ENCODE measurements at places on chromosomes 4 and X.
A peak's percentile ranks its signal among the peaks of the same experiment; 100 is the strongest.

- no peak for DNase-seq
Measured at GRCh38 chrX:64334467-64334866, 60.8 kb downstream of the MTMR8 start.

GRCh38 chr4:10098780-10099160, 17.8 kb downstream of the WDR1 start:
- no peak for DNase-seq

DNA sequence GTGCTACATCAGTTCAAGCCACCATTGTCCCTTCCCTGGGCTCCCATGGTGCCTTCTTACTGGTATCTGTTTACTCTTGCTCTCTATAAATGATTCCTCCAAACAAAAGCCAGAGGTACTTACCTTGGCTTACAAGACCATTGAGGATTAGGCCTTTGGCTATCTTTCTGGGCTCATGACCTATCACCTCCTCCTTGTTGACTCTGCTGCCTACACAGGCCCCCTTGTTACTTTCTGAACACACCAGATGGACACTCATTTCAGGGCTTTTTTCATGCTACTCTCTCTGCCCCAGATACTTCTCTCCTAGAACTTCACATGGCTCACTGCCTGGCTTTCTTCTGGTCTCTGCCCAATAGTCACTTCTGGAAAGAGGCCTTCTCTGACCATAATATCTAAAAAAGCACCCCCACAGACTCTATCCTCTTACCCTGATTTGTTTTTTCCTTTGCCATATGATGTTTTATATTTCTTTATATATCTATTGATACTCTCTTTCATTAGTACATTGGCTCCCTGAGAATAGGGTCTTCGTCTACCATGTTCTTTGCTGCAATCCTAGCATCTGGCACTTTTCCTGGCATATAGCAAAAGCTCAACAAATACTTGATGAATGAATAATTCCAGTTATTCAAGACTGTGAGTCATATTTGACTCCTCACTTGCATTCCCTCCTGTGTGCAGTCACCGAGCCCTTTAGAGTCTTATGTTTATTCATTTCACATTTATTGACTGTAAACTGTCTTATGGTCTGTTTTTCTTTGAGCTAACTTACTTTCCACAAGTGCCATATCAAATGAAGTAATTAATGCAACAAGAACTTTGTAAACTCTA, 27.1 kb upstream of the TAPT1 start:
- no peak for DNase-seq

DNA sequence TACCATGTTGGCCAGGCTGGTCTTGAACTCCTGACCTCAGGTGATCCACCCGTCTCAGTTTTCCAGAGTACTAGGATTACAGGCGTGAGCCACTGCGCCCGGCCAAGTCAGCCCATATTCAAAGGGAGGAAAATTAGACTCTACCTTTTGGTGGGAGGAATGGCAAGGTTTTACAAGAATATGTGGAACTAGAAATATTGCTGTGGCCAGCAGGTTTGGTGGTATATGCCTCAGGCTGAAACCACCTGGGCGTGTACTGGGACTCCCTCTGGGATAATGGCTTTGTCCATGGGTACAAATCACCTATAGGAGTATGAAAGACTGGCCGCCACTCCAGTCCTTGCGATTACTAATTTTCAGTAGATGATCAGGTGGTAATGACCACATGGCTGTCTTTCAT, 32.4 kb downstream of the SAT1 start:
- DNase-seq, result no peak

GRCh38 chrX:47523297-47523696, 37.7 kb upstream of the ARAF start:
- peak; percentile 56 for DNase-seq

DNA sequence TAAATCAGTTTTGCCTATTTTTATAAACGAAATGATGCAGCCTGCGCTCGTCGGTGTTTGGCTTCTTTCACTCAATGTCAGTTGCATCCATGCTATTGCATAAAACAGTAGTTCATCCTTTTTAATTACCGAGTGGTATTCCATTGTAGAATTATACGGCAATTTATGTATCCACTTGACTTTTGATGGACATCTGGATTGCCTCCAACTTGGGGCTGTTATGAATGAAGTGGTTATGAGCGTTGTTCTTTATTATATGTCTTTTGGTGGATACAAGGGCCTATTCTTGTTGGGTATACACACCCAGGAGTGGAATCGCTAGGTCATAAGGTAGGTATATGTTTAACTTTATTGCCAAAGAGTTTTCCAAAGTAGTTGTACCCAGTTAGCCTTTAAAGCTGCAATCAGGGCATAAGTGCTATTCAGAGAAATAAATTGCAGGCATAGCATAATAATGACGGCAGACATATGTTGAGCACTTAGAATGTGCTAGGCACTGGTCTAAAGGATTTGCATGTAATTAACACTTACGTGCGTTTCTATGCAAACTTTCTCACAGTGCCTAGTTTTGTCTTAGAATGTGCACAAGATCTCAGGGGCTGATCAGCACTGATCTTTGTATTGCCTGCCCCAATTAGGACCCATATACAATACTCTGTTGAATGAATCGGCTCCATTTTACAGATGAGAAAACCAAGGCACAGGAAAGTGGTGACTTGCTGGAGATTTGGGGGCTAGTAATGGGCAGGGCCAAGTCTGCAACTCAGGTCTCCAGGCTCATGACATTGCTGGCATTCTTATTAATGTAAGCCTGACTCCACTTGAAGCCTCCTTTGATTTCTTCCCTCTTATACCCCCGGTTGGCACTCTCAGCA, 407.0 kb downstream of the BCOR start:
- no peak for DNase-seq

DNA sequence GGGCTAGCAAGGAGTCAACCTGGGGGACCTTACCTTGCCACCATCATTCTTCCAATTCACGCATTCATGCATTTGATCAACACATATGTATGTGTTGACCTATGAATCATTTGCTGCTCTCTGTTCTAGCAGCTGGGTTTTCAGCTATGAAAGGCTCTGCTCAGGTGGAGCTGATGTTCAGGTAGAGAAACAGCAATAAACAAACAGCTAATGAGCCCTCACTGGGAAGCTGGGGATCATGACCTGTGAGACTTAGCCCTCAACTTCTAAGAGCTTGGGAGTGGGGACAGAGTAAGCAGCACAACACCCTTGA, 1.6 kb upstream of the OTOP1 start:
- no peak for DNase-seq

DNA sequence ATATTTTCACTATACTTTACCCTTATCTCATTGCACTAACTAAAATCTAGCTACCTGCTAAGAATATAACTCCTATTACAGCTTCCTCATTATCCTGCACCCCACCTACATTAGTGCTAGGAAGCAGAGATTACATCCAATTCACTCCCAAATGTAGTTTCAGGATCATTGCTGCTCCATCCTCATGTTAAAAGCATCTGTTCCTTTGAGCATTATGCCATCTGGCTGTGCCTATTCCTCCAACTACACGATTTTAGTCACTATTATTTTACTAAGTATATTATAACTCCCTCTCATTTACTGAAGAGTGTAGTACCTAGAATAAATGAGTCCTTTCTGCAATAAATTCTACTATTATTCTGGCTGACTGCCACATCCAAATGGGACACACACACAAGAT, 1586.9 kb downstream of the TECRL start:
- DNase-seq, result no peak

DNA sequence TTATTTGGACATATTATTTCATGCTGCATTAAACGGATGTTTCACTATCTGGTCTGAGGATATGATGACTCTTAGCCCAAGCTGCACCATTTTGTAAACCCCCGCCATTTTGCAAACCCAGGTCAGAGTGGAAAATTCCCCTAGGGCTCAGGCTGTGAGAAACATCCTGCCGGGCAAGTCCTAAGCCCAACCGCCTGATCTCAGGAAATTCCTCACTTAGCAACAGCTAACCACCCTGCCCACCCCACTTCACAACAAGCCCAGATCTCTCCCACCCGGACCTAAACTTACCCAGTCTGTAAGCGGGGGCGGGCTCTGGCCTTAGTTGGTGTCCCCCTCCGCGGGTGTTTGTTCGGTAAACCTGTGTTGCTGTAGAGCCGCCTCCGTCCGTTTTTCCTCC, 2747.1 kb downstream of the PCDH7 start:
- DNase-seq, result no peak

DNA sequence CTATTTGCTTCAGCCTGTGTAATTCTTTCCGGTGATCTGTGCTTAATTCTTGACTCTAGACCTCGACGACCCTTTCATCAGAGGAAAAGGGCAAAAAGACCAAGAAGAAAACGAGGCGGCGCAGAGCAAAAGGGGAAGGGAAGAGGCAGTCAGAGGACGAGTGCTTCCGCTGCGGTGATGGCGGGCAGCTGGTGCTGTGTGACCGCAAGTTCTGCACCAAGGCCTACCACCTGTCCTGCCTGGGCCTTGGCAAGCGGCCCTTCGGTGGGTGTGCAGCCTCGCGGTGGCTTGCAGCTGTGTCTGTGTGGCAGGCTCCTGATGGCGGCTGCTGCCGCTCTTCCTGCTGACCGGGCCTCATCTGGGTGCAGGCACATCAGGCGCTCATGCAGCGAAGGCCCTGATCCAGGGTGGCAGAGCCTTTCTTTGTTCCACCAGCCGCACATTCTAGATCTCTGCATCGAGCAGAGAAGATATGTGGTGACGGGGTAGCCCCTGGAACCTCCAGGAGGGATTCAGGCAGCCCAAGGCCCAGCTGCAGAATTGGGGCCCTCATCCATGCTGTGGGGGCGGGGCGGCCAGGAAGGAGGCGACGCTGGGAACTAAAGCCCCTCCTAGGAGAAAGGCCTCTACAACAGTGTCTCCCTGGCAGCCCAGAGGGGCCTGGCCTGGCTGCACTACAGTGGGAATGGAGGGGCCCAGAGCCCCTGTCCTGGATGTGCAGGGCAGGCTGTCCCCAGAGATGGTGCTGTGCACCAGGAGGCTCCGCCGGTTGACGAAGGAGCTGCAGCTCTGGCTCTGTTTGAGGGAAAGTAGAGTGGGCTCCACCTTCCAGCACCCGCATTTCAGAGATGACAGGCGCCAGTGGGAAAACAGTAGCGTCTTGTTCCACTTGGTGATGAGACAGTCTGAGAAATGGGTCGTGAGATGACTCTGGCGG, 32.1 kb downstream of the NELFA start:
- DNase-seq, result no peak

GRCh38 chrX:123846577-123847038, 13.2 kb upstream of the XIAP start:
- no peak for DNase-seq

- DNase-seq, result no peak
Measured at GRCh38 chrX:20067709-20068561, 48.8 kb downstream of the MAP7D2 start.

DNA sequence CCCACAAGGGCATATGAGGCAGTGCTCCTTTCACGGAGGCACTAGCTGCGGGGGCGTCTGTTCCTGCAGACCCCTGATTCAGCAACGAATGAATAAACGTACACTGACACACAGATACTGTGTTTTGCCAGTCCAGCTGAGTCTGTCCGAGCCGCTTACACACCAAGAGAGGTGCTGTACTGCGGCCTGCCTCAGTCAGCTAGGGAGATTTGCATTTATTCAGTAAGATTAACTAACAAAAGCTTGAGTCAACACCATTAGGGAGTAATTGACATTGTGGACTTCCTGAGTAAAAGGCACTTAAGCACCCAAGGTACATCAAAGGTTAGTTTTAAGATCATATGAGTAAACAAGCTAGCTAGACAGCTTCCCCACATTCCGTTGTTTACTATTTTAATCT, 31.0 kb upstream of the BEX4 start:
- no peak for DNase-seq

DNA sequence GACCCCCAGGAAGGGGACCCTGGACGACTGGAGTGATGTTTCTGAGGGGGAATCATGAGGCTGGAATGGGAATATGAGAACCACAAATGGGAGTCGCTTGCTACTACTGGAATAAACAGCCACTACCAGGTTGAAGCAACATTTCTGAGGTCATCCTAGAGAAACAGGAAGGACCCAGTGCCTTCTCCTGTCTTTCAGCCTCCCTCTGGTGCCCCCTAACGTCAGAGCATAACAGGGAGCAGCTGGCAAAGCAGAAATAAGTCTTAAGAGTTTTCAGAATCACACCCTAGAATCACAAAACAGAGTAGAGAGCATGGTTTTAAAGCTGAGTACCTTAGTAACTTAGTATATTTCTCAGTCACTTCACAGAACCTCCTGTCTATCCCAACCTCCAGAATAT, 347.8 kb upstream of the PITX2 start:
- DNase-seq, result no peak

Data from activated naive CD8-positive, alpha-beta T cell treated with anti-CD3 and anti-CD28 coated beads, Interleukin-2, amount 50 U/mL, for 16 hours (primary cell).